Naive thymus-derived CD4-positive, alpha-beta T cell (primary cell): ENCODE measurements at places on chromosomes 2 and 18.

- DNase-seq, result no peak
Measured at GRCh38 chr2:5076599-5076998, 615.6 kb upstream of the SOX11 start.

DNA sequence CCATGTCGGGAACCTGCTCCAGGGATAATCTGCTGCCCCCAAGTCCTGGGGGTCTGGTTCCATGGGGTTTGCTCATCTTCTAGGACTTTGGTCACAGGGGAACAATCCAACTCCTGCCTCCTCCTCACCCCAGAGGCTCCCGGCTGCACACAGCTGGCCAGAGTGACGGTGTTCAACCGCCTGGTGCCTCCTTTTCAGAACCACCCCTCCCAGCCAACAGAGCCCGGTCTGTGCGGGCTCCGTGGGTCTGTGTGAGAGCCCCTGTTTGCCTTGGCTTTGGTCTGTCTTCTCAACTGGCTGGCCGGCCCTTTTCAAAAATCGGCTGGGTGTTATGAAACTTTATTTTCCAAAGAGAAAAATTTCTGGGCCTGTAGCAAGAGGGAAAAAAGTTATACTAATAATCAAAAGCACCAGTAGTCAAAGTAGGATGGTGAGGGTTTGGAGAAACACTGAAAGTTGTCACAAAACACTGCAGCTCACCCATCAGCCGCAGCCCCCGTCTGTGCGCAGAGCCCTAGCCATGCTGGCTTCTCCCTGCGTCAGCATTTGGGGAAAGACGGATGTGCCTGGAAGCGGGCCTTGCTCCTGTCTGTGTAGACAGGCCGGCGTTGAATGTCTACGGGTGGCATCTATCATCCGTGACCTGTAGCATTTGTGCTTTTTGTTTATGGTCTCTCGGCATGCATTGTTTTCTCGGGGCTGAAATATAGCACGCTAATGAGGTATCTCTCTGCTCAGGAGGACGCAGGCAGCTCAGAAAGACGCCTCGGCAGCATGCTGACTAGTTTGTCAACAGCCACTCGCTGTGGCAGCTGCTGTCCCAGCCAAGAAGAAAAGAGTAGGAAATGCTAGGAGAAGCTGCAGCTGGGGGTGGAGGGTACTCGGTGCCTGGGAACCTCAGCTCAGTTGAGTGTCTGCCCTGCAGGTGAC, 138.6 kb downstream of the GLI2 start:
- DNase-seq, result no peak

DNA sequence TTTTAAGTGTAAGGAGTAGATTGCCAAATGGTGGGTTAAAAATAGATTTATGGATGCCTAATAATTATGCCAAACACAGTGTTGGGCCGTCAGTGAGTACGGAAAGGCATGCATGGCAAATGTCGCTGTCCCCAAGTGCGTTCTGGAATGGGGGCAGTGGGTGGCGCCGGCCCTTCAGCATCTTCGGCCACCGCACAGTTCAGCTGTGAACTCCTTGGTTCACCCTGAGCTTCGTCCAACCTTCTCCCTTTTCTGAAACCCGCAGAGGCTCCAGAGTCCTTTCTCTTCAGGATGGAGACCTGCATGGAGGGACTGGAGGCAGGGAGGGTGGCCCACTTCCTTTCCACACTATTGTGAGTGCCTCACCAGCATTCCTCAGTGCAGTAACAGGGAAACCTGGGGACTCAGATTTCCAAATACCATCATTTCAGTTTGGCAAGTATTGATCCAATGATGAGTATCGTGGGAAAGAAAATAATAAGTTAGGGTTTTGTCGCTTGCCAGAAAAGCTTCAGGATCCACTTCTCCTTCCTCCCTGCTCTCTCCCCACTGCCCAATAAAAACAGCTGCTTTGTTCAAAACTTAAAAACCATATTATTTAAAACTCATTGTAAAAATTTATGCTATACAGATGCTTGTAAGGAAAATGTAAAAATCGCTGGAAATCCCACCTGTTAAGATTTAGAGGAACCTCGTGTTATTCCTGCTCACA, 74.6 kb upstream of the TXNDC2 start:
- no peak for DNase-seq

GRCh38 chr2:71746946-71747501, 293.7 kb downstream of the DYSF start:
- no peak for DNase-seq

DNA sequence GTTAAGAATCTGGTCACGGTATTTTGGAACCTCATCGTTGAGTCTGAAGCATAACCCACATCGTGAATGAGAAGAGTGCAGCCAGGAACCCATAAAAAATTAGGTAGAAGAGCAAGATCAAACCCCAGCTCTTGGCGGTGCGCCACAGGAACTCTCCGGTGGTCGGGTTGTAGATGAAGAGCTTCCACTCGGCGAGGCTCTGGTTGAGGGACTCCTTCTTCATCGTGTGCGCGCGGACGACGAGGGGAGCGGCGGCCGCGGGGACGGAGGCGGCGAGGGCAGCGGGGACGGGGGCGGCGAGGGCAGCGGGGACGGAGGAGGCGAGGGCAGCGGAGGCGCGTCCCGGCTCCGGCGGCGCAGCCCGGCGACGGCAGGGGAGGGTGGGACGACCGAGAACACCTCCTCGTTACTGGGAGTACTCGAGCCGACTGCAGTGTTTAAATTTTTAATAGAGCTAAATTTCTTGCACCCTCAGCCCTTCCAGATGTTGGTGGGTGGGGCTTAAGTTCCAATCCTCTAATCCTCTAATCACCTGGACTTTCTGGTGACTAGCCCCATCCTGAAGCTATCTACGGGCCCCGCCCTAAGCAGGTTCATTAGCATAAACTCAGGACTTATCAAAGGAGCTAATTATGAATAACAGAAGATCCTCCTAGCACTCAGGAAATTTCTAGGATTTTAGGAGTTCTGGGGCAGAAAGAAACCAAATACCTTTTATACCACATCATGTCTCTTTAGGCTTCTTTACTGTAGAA, 20.4 kb upstream of the PAPOLG start:
- DNase-seq, result peak; percentile 9

DNA sequence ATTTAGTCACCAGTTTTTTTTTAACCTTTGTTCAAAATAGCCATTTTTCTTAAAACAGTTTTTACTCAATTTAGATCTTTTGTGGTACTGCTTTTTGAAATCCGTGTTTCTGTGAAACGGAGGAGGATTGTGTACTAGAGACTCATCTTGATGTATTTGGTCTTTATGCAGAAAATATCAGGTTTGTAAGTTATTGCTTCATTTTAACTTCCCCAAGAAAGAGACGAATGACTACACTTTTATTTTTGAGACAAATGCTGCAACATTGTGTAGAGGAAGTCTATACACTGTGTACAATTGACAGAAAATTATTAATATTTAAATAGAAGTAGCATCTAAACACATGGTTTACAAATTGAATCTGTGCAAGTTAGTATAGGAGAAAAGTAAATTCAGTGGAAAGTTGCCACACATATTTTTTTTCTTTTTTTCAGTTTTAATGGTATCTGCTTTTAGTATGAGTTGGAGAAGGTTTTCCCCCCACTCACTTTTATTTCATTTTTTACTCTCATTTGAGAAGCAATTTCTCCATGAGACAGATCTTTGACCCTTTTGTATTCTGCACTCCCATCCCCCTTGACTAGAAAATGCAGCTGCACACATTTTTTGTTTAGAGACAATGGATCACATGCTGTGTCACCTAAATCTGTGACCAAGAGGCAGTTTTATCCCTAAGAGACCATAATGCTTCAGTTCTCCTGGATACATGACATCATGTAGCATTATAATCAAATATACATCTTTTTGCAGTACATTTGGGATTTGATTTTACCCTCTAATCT, 200.8 kb upstream of the STON1 start:
- no peak for DNase-seq

DNA sequence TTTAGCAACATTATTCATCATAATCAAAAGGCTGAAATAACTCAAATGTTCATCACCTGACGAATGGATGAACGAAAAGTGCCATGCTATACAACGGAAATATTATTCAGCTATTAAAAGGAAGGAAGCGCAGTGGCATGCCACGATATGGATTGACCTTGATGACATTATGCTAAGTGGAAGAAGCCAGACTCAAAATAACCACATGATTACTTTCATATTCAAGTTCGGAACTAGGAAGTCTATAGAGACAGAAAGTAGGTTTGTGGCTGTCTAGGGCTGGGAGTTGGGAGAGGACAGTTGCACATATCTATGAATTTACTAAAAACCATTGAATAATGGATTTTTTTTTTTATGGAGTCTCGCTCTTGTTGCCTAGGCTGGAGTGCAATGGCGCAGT, 13.4 kb upstream of the PDIA6 start:
- no peak for DNase-seq

- no peak for DNase-seq
Measured at GRCh38 chr2:8693157-8693821, 11.4 kb downstream of the ID2 start.

DNA sequence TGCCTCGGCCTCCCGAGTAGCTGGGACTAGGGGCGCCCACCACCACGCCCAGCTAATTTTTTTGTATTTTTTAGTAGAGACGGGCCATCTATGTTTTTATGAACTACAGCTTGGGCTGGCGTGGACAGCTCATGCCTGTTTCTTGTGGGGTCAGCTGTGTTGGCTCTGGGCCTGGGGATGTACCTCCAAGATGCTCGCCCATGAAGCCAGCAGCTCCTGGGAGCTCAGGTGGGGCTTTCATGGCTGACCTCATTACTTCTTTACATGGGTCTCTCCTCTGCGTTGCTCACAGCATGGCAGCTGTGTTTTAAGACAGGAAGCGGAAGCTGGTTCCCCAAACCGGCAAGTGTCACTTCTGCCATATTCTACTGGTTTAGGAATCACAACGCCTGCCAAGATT, 203.1 kb downstream of the SOX11 start:
- DNase-seq, result no peak

DNA sequence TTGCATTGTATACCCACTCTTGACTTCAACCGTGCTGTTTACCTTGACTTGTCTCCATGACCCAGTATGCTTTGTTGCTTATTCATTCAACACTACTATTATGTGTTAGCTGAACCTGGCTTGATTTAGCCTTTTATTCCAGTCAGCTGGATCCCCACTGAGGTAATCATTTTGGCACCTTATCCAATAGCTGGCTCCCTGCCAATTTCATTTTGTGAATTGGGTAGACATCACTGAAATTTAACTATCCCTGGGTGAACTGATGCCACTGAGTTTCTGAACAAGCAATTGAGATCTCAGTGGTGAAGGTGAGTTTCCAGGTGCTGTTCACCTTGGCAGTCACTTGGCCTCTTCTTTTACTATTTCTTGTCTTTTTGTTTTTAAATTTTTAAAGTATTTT, 584.3 kb downstream of the ADCYAP1 start:
- DNase-seq, result no peak

DNA sequence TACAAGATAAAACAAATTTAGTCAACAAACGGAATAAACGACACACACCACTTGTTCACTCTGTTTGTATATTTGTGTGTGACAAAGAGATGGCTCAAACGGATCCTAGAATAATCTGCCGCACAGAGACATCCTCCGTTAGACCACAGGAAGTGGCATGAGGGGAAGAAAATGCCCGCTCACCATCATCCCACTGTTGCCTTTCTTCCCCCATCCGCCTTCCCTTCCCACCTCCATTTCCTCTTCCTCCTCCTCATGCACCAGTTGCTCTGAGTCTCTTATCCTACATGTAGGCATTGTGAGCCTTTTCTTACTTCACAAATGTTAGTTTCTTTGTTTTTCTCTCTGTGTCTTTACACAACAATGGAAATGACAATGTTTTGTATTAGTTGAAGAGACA, 228.5 kb upstream of the SMIM21 start:
- DNase-seq, result no peak

- DNase-seq, result peak; percentile 8
Measured at GRCh38 chr2:151379169-151379568, 21.8 kb downstream of the TNFAIP6 start.

DNA sequence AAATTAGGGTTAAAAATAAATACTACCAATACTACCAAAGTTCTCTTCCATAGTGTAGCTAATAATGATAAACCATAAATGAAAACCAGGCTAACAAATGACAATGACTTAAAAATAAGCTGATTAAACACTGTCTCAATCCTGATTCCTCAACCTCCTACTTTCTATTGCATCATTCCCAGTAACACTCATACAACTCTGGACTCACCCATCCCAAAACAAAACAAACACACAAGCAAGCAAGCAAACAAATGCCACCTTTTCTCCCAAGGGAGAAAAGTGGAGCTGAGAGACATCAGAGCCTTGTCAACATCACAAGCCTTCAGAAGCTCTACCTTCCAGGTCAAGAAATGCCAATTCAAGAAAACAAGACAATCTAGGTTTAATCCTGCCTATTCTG, 620.7 kb downstream of the NYAP2 start:
- no peak for DNase-seq

DNA sequence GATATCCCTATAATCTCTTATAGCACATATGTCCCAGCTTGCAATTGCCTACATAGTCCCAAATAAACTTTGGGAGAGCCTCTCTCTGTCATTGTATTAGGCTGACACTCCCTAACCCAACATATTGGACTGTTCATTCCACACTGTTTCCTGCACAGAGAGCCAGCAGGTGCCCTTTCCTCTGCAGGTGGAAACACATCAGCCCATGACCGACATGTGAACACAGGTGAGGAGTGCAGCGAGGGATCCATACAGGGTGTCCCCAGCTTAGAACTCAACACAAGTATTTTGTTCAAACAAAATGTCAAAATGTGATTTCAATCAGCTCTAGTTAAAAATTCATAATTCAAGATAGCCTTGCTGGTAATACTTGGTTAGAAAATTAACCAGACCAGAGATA, 49.9 kb upstream of the TPO start:
- DNase-seq, result no peak

DNA sequence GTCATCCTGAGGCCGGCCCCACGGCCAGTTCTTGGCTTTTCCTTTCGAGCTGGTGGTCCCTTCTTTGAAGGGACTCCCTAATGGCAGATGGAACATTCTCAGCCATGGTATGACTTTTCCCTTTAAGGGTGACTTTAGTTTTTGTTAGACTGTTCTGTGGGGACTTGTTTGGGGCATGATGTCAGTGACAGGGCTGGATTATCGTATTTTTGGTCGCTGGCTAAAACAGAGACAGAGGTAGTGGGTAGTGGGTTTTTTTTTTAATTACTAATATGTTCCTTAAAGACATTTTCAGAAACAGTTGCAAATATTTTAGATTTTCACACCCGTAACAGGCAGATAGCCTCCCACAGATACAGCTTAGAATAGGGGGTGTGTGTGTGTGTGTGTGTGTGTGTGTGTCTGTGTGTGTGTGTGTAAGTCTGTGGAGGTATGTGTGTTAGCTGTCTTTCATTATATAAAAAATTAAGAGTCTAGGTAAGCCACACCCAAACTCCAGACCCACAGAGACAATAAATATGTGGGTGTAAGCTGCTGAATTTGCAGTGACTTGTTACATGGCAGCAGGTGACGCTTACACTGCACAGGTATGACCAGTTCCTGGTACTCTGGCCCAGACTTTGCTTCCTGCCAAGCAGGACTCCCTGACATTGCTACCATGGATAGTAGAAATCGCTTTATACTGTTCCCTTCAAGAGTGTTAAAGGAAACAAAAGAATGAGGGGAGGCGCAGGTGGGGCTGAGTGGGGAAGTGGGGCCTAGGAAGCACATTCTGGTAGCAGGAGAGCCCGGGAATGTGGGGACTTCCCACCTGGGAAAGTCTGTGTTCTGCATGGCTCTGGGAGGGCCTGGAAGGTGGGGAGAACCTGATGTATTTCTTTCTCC, 20.9 kb downstream of the NCK2 start:
- DNase-seq, result no peak
